ENCODE measurements at places on chromosomes 2 and 18.

DNA sequence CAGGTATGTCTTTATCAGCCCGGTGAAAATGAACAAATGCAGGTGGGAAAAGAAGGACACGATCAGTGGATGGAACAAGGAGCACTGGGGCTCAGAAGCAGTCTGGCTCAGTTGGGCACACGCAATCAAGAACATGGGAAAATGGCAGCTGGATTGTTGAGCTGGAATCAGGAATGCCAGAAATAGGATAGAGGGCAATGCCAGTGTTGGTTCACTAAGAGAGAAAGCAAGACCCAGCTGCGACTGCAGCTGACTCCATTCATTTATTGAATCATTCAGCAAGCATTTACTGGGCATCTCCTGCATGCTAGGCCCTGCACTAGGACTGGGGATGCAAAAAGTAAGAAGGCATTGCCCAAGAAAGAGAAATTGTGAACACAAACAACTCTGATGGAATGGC is 13.6 kb upstream of the TTR start:
- no peak for DNase-seq

GRCh38 chr2:106104332-106105062 is 89.6 kb downstream of the UXS1 start:
- peak; percentile 46 for DNase-seq

GRCh38 chr2:71937396-71937795 is 210.3 kb downstream of the CYP26B1 start:
- DNase-seq, result no peak

GRCh38 chr2:217195658-217196446 is 336.0 kb upstream of the TNP1 start:
- no peak for DNase-seq

- no peak for DNase-seq
Observed at GRCh38 chr2:104658904-104659591, 194.9 kb upstream of the POU3F3 start.

DNA sequence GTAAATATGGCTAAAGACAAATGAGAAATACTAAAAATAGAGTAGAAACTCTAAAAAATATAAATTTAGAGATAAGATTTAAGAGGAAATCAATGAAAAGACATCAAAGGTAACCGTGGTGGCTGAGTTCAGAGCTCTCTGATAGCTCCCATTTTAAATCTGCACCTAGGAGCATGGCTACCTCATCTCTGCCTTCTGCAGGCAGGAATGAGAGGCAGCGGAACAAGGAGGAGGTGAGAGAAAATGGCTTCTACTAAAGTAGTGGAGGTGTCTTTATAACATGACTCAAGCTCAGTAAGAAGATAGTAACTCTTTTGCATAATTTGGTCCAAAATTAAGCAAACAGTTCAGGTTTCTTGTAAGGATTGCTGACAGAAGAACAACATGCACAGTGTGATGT is 758.7 kb upstream of the FSHR start:
- no peak for DNase-seq

- DNase-seq, result no peak
Observed at GRCh38 chr2:84257831-84258230, 201.2 kb downstream of the SUCLG1 start.

DNA sequence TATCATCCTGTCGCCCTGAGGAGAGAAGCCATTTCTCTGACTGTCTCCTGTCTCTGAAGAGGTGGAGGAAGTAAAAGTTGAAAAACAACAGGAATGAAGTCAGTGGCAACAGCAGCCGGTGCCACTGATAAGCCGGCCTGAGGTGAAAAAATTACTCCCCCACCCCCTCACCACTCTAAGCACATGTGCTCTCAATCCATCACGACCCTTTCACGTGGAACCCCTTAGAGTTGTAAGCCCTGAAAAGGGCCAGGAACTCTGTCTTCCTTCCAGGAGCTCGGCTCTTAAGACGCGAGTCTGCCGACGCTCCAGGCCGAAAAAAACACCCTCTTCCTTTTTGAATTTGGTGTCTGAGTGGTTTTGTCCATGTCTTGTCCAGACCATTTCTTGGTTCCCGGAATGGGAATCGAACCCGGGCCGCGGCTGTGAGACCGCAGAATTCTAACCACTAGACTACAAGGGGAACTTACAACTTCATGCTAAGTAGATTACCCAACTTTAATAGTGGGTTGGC is 40.7 kb upstream of the TRIM43 start:
- no peak for DNase-seq

GRCh38 chr2:26086779-26087178 is 52.9 kb downstream of the RAB10 start:
- DNase-seq, result no peak

DNA sequence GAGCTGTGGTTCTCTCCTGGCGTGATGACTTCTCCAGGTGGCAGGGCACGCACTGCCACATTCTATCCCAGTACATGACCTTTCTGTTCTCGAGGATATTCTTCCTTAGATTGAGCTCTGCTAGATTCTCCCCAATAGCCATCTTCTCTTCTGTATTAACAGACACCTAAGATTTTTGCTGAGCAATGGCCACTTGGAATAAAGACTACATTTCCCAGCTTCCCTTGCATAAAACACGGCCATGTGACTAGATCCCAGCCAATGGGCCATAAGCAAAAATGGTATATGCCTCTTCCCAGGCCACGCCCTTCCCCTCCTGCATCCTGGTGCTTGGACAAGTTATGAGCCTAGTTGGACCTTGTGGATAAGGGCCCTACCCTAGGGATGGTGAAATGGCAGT is 82.1 kb downstream of the EIF2AK3 start:
- DNase-seq, result no peak

- no peak for DNase-seq
Observed at GRCh38 chr18:35467624-35468016, 30.1 kb downstream of the INO80C start.

DNA sequence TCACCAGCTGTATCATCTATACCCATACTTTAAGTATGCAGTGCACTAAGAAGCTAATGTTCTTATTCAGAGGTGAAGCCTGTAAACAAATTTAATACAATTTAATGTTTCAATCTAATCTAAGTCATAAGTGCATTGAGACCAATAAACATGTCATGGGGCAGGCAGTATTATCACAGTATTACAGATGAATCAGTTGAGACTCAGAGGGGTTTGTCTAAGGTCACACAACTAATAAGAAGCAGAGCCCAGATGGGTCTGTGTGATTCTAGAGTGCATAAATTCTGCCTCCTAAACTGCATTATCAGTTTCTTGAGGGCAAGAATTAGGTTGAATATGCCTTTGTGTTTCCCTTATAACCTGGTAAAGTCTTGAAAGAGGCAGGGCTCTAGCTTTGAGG is 140.9 kb upstream of the RNF152 start:
- no peak for DNase-seq

GRCh38 chr2:62770629-62771028 is 65.1 kb downstream of the EHBP1 start:
- DNase-seq, result no peak

DNA sequence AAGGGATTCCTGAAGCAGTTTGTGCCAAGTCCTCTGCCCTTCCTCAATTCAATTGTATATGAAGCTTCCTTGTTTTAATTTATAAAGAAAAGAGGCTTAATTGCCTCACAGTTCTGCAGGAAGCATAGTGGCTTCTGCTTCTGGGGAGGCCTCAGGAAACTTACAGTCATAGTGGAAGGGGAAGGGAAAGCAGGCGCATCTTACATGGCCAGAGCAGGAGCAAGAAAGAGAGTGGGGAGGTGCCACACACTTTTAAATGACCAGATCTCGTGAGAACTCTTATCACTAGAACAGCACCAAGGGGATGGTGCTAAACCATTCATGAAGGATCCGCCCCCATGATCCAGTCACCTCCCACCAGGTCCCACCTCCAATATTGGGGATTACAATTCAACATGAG is 114.2 kb downstream of the SGPP2 start:
- no peak for DNase-seq

DNA sequence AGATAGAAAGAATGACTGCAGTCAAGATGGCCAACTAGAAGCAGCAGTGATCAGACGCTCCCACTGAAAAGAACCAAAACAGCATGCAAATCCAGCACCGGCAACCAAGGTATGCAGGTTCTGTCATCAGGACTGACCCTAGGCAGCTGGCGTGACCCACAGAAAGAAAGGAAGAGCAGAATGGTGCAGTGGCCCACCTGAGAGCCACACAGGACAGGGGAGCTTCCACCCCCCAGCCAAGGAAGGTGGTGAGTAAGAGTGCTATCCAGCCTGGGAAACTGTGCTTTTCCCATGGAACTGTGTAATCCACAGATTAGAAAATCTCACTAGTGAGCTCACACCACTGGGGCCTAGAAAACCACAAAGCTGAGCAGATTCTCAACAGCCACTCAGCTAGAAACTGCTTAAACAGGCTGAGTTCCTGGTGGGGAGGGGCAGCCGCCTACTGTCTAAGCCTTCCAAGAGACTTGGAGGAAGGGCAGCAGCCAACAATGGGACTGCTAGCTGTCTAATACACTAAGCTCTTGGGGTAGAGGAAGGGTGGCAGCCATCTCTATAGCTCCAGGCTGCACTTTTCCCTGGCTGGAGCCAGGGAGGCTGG is 127.9 kb downstream of the EVA1A start:
- DNase-seq, result no peak

GRCh38 chr2:225566798-225567197 is 167.3 kb downstream of the NYAP2 start:
- no peak for DNase-seq

- DNase-seq, result no peak
Observed at GRCh38 chr18:55320424-55321264, 267.3 kb downstream of the TCF4 start.

DNA sequence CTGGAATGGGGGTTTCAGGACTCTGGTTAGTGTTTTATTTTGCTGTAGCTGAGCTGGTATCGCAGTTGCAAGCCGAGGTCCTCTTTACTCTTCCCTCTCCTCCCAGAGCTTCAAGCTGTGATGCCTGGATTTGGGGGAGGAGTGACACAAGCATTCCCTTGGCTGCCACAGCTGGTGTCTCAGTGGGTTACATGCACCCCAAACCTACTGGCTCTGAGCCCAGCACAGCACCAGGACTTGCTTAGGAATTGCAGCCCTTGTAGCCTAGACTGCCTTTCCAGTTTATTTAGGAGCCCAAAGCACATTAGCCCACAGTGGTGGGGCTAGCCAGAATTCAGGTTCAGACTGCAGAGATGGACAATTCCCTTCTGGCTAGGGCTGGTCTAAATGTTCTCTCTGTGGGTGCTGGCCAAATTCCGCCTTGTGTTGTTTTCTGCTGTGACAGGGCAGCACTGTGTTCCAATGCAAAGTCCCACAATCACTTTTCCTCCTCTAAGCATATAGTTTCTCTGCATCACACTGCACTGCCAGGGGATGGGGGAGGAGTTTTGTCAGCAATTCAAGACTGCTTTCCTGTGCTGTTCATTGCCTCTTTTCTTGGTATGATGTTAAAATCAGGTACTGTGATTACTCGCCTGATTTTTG is 122.8 kb downstream of the SLC4A10 start:
- no peak for DNase-seq

GRCh38 chr2:11904029-11904428 is 157.6 kb downstream of the LPIN1 start:
- no peak for DNase-seq

DNA sequence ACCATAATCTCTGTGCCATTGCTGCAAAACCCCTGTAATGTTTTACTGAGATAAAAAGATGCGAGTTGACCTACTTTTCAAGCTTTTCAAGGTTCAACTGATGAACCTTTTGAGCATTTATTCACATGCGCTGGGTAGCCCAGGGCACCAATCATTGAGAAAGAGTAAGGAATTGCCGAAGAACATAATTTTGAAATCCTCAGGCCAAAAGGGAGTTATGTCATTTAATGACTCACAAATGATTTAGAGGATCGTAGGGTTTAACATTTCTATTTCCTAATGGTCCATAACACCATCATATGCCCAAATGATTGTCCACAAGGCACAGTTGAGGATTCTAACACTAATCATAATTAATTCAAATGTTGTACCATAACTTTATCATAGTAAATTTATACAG is 20.2 kb upstream of the DLX1 start:
- no peak for DNase-seq

DNA sequence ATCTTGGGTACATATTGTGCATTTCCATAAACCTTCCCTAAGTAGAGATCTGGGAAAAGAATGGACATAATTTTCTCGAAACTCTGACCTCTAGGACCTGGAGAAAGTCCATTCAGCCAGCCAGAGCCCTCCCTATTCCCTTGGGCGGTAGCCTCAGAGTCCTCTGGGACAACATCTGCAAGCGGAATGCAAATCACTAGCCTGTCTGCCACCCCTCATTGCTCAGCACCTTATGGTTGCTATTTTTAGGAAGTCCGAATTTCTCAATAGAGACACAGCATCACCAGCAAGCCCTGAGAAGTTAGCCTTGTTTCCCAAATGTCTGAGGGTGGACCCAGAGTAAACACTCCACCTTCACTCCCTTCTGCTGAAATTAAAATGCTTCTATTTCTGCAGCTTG is 17.6 kb upstream of the CD28 start:
- DNase-seq, result no peak

GRCh38 chr18:56468396-56468795 is 170.0 kb downstream of the TXNL1 start:
- DNase-seq, result no peak

GRCh38 chr2:175804122-175804521 is 197.9 kb downstream of the LNPK start:
- no peak for DNase-seq

GRCh38 chr2:39546937-39547336 is 109.9 kb upstream of the MAP4K3 start:
- DNase-seq, result no peak

DNA sequence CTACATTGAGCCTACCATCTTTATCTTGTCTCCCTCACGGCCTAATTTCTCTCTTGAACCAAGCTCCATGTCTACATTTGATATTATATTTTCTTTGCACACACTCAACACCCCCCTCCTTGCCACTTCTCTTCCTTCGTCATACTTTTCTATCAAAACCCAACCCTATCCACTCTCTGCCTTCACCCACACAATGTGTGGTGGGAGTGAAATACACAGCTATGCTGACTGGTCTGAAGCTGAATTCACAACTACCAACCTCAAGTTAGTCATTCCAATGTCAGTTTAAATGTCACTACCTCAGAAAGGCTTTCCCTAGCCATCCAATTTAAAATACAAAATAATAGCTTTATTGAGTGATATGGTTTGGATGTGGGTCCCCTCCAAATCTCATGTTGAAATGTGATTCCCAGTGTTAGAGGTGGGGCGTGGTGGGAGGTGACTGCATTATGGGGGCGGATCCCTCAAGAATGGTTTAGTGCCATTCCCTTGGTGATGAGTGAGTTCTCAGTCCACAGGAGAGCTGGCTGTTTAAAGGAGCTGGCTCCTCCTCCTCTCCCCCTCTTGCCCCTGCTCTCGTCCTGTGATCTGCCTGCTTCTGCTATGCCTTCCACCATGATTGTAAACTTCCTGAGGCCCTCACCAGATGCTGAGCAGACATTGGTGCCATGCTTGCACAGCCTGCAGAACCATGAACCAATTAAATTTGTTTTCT is 112.1 kb downstream of the DTNB start:
- no peak for DNase-seq

DNA sequence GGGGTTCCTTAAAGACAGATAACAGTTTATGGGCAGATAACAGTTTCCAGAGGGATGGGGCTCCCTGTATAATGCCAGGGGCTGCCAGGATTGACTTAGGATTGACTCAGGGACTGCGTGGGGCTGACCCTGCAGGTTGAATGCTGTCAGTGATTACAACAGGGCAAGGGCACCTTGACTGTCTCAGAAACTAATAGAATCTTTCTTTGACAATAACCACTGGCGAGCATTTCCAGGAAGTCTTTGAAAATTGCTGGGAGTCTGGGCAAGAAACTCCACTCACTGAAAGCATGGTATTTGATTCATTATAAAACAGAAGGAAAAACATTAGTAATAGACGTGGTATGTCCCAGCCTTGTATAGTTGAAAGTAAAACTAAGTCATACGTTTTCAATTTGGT is 101.0 kb downstream of the GPD2 start:
- no peak for DNase-seq

Data from amygdala (tissue), 56 donors.